Activated effector memory CD4-positive, alpha-beta T cell treated with Interleukin-2 at 50 U/mL for 16 hours (primary cell): ENCODE measurements at places on chromosomes 4 and X.

GRCh38 chr4:84319124-84319523, 180.0 kb downstream of the NKX6-1 start:
- no peak for DNase-seq

- DNase-seq = no peak
Observed at GRCh38 chr4:1446502-1447386, 40.5 kb upstream of the NKX1-1 start.

DNA sequence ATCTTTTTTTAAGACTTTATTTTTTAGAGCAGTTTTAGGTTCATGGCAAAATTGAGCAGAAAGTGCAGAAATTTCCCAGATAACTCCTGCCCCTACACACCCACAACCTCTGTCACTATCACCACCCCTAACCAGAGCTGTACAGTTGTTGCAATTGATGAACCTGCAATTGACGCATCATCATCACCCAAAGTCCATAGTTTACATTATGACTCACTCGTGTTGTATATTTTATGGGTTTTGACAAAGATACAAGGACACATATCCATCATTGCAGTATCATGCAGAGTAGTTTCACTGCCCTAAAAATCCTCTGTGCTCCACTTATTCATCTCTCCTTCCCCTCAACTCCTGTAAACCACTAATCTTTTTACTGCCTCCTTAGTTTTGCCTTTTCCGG, 34.5 kb upstream of the WAS start:
- DNase-seq = no peak

DNA sequence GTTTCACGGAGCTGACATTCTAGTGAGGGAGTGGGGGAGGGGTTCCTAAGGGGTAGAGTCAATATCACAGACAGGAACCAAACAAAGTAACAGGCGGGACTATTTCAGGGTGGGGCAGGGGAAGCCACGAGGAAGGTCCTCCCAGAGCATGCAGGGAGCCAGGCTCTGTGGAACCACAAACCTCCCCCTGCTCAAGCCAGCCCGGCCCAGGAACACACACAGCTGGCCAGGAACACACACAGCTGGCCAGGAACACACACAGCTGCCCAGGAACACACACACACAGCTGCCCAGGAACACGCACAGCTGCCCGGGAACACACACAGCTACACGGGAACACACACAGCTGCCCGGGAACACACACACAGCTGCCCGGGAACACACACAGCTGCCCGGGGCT, 24.8 kb downstream of the EVC2 start:
- DNase-seq = no peak

- no peak for DNase-seq
Observed at GRCh38 chrX:19964017-19964710, 26.7 kb downstream of the BCLAF3 start.

DNA sequence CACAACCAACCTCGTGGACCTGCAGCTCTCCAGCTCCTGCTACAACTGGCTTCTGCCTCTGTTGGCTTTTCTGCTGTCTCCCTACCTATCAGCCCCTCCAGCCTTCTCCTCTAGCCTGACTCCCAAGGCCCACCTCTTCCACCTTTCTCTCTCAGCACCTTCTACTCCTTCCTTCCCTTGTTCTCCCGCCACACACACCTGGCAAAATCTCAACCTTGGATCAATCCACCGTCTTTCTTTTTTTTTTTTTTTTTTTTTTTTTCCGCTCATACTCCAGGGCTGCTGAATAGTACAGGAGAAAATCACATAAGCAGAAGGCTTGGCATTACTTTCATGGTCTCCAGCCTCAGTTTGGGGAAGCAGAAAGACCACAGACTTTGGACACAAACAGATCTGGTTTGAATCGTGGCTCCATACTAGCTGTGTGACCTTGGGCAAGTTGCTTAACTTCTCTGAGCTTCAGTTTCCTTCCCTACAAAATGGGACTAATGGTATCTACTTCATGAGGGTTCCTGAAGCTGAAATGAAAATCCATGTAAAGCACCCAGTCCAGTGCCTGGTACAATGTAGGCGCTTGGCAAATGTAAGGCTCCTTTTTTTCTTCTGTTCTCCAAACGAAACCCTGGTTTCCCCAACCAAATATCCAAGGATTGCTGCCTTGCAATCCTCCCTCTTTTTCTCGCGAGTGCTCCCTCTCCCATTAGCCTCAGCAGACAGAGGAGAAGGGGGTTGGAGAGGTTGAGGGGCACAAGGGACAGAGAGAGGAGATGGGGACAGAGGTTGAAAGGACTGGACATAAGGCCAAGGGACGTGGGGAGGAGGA, 1.7 kb downstream of the FGD1 start:
- DNase-seq = no peak

- DNase-seq = no peak
Observed at GRCh38 chr4:5890063-5890727, 2.7 kb downstream of the CRMP1 start.

DNA sequence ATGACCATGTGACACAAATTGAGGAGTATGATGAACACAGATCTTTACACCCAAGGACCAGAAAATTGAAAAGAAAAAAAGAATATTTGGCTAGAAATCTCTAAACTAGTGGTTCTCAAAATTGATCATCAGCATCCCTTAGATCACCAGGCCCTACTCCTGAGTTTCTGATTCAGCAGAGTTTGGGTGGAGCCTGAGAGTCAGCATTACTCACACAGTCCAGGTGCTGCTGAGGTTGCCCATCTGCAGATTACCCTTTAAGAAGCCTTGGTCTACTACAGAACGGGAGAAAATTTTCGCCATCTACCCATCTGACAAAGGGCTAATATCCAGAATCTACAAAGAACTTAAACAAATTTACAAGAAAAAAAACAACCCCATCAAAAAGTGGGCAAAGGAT, 182.8 kb downstream of the MOSPD2 start:
- DNase-seq = no peak

DNA sequence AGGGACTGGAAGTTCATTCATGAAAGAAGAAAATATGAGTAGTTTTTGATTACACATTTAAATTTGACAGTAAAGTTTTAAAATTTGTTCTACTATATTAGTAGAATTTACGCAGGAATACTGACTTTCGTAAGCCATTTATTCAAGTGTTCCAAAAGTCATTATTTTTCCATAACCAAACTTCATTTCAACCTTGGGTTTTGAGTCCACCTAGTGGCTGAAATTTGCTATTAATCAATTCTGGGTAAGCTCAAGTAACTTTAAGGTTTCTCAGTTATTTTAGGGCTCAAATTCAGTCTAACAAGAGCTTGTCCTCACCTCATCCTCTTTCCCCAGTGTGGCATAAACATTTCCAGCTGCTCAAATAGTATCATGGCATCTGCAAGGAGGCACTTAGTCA, 175.4 kb downstream of the SH3BGRL start:
- DNase-seq = no peak

- DNase-seq = no peak
Observed at GRCh38 chrX:132615391-132616131, 126.7 kb upstream of the MBNL3 start.

DNA sequence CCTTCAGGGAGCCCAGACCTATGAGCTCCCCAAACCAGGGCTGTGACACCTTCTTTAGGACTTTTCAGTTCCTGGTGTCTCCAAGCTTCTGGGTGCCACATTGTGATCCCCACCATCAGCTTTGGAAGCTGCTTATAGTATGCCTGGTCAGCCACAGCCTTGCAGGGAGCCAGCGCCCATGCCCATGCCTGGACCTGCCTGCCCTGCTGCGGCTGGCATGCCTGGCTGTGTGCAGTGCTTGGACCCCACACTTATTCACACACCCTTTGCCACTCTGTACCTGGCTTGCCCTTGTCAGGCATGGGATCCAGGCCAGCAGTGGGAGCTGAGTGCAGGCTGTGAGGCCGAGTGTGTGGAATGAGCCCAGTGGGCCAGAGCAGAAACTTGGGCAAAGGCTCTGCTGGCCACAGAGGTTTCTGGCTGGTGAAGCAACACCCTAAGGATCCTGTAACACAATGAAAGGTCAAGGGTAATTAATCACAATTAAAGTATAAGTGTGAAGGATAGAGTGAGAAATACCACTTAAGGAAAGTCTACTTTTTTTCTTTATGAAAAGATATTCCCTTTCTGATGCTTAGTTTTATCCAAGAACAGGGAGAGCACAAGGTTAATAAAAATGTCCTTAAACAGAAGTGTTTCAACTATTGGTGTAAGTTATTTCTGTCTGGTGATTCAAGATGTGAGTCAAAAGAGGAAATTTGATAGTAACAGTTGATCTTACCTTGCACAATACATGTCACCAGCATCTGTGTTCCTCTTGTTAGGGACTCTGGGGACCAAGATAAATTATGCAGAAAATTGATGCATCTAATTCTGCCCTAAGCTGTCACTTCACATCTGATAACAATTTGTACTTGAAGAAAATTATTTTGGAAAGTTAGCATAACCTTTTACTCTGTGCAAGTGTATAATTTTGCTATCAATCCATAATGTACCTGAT, 161.8 kb downstream of the FAM47A start:
- DNase-seq = no peak

- DNase-seq = no peak
Observed at GRCh38 chr4:16765546-16765945, 132.9 kb downstream of the LDB2 start.

GRCh38 chr4:120622601-120623000, 299.9 kb downstream of the PRDM5 start:
- DNase-seq = no peak

DNA sequence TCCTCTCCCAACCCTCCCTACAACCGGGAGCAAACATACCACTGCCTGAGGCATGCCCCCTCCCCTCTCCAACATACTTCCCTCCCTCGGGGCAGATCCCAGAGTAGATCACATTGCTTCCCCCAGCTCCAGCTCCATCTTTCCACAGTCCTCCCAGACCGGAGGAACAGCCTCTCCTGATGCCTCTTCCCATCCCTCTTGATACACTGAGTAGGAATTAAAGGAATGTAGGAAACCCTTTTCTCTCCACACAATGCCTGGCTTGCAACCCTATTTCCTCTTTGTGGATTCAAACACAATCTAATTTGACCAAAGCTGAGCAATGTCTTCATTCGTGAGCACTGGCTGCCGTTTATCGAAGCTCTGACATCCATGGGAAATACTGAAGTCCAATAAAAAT, 339.8 kb downstream of the BCOR start:
- DNase-seq = no peak

DNA sequence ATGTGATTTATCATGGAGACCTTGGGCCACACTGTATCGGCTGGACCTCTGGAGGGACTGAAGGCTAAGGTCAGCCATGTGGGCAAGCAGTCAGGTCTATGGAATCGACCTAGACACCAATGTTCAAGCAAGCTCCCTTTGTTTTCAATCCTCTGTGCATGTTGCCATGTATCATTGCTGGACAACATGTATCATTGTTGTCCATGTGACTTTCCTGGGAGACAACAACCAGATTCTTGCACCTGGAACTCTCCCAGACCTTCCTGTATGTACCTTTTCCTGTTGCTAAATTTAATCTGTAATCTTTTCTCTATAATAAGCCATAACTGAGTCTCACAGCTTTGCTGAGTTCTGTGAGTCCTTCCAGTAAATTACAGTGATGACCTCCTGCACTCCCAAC, 329.4 kb upstream of the BOD1L1 start:
- no peak for DNase-seq

GRCh38 chrX:84737471-84737871, 235.2 kb upstream of the HDX start:
- no peak for DNase-seq

- DNase-seq = no peak
Observed at GRCh38 chr4:79757600-79757999, 315.4 kb downstream of the ANTXR2 start.

DNA sequence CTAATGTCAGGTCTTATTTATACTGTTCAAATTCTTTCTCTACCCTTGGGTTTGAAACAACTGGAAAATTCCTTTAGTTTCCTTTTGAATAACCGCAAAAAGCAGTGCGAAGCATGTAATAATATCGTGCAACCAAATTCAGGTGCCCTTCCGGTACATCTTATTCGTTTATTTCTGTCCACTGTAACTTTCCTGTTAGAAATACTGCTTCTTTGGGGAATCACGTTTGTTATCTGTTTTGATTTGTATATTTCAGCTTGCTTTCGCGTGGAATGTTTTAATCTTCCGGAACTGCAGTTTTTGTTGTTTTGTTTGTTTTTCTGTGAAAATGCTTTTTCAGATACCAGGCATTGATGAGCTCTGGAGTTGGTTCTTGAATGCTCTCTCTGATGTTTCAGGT, 85.7 kb upstream of the HPRT1 start:
- no peak for DNase-seq

DNA sequence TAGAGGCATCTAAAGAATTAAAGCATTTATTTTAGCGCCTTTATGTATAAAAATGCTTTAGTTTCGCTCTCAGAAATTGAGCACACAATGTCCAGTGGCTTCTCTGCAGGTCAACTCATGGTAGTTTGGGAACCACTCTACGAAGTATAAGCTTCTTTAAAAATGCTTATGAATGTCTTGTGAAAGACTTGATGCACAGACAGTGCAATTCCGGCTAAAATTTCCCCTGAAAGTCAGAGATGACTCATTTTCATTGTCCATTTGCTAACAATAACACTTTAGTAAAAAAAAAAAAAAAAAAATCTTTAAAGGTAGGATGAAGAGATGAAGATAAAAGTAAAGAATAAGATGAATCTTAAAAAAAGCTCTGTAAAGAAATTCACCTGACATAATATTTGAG, 117.2 kb downstream of the PDHA2 start:
- no peak for DNase-seq

- DNase-seq = no peak
Observed at GRCh38 chr4:19783667-19784223, 468.0 kb upstream of the SLIT2 start.

DNA sequence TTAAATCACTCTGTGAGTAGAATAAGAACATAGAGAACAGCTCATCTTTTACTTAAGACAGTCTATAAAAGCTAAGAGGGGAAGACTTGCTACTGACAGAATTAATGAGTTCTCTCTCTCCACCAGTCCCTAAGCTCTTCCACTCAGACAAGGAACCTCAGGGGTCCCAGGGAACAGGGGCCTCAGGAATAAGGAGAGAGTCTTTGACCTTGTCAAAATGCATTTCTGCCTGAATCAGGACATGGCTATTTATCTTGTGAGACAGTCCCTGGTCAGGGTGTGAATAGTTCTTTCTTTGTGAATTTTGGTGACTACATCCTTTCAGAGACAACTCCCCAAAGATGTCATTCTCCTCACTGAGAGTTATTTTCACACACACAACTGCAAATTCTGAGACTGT, 218.7 kb upstream of the HS3ST1 start:
- DNase-seq = no peak

GRCh38 chrX:140524556-140524955, 19.7 kb upstream of the SOX3 start:
- DNase-seq = no peak
